ENCODE measurements at places on chromosomes 6 and 20.

GRCh38 chr6:35048631-35049083, 92.5 kb downstream of the TCP11 start:
- DNase-seq, result no peak

GRCh38 chr6:20702366-20702765, 168.1 kb downstream of the CDKAL1 start:
- no peak for DNase-seq

DNA sequence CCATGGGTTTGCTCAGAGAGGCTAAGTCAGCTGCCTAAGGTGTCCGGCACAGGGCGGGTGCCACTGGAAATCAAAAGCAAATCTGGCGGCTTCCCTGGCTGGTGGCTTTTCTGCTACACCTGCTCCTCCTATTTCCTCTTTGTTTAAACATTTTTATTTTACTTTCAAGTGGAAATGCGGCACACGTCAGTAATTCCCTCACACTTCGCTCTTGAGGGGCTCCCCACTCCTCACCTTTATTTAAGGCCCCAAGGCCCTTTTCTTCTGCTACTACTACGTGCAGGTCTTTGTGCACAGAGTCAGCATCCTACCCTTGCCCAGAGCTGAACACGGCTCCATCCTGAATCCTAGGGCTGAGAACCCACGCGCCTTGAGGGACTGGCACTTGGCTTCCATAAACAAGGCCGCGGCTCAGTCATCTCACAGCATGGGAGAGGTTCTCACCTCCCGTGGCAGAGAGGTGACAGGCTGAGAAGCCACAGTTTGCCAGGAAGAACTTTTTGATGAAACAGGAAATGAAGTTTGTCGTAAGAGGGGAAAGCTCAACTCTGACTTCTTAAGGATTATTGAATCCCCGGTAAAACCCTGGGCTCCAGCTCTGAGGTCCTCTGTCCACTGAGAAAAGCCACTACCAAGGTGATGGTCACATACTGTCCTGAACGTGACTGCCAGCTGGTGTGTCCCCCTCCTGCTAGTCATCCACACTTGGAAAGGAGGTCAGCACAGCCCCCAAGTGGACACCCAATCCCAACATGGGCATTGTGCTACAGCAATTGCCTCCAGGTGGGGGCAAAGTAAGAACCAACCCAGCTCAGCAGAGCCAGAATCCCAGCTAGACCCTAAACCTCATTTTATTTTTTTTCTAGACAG, 48.0 kb downstream of the NFATC2 start:
- DNase-seq, result no peak

DNA sequence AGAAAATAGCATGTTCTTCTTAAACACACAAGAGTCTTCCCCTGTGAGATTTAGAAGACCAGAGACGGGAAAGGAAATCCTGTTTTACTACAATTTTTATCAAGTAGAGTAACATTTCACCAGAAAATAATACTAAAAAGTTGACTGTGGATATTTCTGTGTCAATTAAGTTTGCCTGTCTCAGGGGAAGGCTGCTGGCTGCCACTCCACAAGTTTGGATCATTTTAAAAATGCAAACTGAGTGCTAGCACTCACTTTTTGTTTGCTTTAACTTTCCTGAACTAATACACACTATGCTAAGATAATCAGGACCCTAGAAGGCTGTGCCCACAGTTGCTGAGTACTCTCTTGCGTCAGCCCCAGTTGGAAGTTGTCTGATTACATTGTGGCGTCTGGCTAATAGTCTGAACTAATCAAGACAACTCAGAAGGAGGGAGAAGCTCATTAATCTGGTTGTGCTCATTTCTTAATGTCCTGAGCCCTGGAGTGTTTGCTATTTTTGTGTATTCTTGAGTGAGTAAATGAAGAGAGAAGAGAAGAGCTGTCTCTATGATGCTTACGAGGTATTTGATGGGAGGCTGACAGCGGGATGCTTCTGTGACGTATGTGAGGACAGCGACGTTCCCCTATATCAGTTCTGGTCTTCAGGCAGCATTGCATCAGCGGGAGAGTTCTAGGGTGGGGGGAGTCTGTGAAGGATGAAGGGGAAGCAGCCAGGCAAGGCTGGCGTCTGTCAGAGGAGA, 664.2 kb downstream of the QKI start:
- no peak for DNase-seq

DNA sequence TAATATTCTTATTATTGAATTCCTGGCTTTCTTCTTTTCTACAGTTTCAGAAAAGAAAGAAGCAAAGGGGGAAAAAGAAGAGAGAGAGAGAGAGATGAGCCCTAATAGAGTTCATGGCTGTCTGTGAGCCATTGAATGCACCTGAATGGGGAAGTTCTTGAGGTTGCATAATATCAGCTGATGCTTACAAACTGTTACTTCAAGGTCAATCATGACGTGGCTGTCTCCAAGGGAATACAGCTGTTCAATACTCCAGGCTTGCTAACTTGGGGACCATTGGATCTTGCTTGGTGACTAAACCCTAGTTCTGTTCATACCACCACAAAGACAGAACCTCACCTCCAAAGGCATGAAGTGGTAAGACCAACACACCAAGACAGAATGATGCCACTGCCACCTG, 180.4 kb downstream of the ADGRG6 start:
- no peak for DNase-seq

DNA sequence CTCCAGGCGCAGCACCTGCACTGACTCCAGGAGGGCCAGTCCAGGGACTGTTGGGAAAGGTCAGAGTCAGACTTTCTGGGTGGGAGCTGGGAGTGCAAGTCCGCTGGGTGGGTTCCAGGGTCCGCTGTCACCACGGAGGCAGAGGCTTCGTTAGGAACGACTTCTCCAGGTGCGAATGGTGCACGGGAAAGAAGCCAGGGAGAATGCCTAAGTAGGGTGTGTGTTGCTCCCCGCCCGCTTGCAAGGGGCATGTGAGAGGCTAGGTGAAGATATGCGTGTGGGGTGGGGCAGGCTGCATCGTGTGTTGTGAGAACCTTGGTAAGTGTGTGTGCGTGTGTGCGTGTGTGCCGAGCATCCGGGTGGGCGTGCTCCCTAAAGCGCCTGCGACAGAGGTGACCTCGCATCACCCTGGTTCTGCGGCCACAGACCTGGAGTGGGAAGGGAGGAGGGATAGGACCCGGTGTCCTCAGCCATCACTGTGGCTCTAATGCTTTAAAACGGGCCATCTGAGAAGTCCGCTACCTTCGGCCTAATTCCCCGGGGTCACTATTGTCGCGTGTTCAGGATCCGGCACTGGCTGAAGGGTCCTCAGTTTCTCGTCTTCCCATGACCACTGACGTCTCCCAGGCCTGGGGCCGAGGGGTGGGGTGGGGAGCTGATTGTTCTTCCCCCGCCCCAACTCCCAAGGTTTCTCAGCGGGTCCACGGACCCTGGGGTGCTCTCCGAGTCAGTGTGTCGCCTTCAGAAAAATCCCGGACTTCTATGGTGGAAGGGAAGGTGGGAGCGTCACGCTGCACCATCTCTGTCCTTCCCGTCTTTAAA, 6.1 kb downstream of the SLC32A1 start:
- no peak for DNase-seq

- no peak for DNase-seq
Observed at GRCh38 chr6:54084231-54084630, 27.0 kb upstream of the MLIP start.

- DNase-seq, result no peak
Observed at GRCh38 chr6:106281661-106282060, 43.9 kb downstream of the ATG5 start.

GRCh38 chr20:3452690-3453089, 18.1 kb upstream of the ATRN start:
- no peak for DNase-seq

GRCh38 chr20:12641619-12642018, 367.2 kb upstream of the SPTLC3 start:
- no peak for DNase-seq

DNA sequence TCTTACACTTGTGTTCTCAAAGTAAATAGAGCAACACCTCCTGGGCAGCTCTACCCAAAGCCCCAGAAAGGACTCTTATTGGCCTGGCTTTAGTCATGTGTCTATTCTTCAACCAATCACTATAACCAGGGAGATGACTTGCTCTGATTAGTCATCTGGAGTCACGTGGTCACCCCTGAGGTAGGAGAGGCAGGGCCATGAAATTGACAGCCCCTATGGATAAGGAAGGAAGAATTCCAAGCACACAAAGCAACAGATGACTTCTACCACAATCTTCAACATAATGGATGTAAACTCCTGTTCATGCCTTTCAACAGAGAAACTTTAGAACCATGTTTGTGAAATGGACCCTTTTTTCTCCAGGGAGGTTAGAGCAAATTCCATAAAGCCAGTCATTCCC, 24.6 kb upstream of the EYA2 start:
- no peak for DNase-seq

DNA sequence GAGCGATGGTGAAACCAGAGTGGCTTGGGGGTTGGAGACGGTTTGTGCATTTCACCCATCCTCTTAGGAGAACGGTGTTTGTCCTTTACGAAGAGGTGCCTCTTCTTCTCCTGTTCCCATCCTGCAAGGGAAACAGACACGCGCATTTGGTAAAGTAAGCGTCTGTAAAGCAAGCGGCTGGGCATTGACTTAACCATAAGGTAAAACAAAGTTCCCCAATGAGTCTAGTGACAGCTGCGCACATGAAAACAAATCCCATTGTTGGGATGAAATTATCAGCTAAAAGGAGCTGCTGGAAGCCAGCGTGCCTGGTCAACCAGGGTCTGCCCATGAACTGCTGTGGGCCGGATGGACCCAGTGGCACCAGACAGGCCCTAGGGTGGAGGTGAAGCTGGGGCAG, 5.8 kb downstream of the BHLHE23 start:
- DNase-seq, result no peak

GRCh38 chr6:145904868-145905267, 59.3 kb downstream of the SHPRH start:
- DNase-seq, result peak; percentile 10

- no peak for DNase-seq
Observed at GRCh38 chr6:76220805-76221204, 148.3 kb upstream of the IMPG1 start.

- no peak for DNase-seq
Observed at GRCh38 chr6:37006793-37007339, 1.4 kb downstream of the FGD2 start.

DNA sequence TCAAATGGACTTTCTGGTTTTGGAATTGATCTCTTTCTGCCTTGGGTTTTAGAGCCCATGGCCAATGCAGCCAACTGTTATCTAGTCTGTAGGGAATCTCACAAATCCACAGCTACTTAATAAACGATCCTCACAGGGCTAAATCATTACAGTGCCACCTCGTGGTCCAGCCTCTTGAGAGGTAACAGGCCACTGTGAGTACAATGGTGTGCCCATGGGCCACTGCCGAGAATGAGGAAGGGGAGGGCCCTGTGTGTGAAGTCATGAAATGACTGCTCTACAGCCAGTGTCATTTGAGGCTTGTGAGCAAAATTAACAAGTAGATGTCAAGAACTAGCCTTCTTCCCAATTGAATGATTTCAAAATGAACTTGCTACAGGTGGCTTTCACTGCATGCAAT, 54.3 kb upstream of the GMPR start:
- DNase-seq, result peak; percentile 82

DNA sequence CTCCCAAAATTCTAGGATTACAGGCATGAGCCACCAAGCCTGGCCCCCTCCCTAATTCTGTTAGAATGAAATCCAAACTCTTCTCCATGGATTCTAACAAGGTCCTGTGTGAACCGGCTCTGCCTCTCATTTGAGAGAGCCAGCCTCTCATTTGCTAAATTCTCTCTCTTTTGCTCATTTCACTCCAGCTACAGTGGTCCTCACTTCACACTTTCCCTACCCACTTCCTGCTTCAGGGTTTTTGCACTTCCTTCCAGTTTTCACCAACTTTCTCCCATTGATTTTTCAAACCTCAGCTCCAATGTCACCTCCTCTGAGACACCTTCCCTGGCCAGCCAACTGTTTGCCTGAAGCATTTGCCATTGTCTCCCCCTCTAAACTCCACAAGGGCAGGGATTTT, 5.1 kb downstream of the COX4I2 start:
- no peak for DNase-seq

- DNase-seq, result no peak
Observed at GRCh38 chr6:53038141-53038540, 27.1 kb upstream of the FBXO9 start.

DNA sequence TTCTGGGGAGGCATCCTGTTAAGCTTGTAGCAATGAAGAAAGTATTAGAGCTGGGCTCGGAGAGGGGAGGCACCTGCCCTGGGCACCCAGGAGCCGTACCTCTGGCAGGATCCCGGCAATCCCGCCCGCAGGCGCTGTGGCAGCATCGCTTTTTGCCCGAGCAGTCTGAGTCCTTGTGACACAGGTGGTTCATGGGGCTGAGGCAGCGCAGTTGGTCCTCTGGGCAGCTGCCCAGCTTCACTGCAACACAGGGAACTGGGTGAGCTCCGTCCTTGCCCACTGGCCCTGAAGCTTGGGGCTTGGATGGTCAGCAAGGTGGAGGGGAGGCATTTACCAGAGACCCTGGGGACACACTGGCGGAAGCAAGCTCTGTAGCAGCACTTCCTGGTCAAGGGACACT, 4.7 kb downstream of the WFDC5 start:
- no peak for DNase-seq

- DNase-seq, result no peak
Observed at GRCh38 chr20:61044499-61044898, 207.6 kb upstream of the CDH4 start.

DNA sequence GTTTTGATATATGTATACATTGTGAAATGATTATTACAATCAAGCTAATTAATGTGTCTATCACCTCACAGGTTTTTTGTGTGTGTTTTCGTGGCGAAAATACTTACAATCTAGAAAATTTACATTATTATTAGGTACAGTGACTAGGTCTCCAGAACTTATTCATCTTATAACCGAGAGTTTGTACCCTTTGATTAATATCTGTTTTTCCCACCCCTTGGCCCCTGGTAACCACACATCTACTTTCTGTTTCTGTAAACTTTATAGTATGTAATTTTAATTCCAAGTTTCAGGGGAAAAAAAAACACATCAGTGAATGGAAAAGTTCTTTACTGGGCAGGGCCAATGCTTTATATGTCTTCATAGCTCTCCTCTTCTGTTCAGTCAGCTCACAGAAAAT, 131.4 kb downstream of the LMBRD1 start:
- DNase-seq, result no peak

DNA sequence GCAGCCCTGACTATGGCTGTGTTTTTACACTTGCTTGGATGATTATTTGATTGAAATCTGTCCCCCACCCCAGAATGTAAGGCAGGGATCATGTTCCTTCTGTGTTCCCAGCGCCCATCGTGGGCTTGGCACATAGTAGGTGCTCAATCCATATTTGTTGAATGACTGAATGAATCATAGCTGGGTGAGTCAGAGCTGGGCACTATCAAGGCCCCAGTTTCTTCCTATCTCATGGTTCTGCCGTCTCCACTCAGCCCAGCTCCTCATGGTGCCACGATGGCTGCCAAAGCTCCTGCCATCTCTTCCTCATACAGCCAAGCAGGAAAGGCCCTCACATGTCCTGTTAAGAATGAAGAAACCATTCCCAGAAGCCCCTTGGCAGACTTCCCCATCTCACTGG, 29.0 kb downstream of the CEBPB start:
- no peak for DNase-seq

DNA sequence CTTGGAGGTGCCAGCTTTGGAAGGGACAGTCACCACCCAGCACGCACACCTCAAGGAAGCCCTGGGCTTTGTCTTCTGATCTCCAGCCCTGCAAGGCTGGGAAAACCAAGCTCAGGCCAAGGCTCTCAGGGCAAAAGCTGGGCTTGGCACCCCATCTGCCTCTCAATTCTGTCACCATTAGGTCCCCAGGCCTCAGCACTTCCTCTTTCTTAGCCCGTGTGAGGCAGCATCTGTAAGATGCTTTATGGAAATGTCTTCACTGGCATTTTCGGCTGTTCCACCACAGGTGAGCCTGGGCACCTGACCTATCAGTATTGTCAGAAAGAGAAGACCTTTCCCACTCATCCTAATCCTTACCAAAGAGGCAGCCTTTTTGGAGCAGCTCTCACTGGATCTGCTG, 24.6 kb downstream of the GMEB2 start:
- DNase-seq, result no peak
